Muscle of leg (tissue), 16 donors: ENCODE measurements at places on chromosomes 12 and 14. TPM values are rescaled to one million over a fixed set of nuclear protein-coding genes. Genes with fewer than 3 reads are reported as not detected.

Gene IFNG
- polyA plus RNA-seq = not detected

Gene TAS2R8
- polyA plus RNA-seq = not detected

Gene C12orf56
- 2.7 TPM for polyA plus RNA-seq

Gene TSPAN19
- polyA plus RNA-seq = not detected

Gene SIRT4
- polyA plus RNA-seq = 4.4 TPM

Gene OVCH1
- 0.06 TPM for polyA plus RNA-seq

Gene SLCO1A2
- polyA plus RNA-seq = not detected

Gene PNN
- 76.8 TPM for polyA plus RNA-seq

Gene KLRK1
- polyA plus RNA-seq = 0.11 TPM

Gene RTL1
- 58.1 TPM for polyA plus RNA-seq

Gene AQP6
- polyA plus RNA-seq = 0.12 TPM

Gene CACNA1C
- polyA plus RNA-seq = 3.2 TPM

DNA sequence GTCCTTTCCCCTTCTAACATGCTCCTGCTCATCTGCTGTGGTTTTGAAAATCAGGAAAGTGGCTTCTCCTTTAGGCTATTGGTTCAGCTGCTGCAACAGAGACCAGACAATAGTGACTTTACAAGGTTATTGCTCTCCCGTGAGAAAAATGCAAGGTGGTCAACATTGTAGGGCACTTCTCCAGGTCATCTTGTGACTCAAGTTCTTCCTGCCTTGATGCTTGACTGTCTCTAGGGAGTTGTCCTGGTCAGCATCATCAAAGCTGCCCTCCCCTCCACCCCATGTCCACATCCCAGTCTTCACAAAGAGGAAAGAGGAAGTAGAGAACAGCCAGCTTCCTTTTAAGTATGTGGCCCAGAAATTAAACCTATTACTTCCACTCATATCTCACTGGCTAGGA is 3.9 kb upstream of the TMEM63C start:
- peak; percentile 30 for DNase-seq

- DNase-seq = no peak
Measured at GRCh38 chr12:93356214-93356613, 21.5 kb upstream of the NUDT4 start.

DNA sequence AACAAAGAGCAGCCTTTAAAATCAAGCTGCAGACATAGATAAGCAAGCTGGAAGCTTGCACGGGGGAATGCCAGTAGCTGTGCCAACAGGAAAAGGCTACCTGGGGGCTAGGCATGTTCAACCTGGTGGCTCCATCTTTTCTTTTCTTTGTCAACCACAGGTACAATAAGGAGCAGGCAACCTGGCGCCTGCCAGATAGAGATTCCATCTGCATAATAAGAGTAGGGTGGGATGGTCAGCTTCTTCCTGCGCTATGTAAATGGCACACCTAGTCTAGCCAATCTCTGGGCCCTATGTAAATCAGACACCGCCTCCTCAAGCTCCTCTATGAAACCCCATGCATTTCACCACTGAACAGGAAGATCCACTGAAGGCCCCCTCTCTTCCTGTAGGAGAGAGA is 87.4 kb upstream of the PKP2 start:
- DNase-seq = no peak

- no peak for DNase-seq
Measured at GRCh38 chr14:88286309-88286708, 36.8 kb downstream of the KCNK10 start.

DNA sequence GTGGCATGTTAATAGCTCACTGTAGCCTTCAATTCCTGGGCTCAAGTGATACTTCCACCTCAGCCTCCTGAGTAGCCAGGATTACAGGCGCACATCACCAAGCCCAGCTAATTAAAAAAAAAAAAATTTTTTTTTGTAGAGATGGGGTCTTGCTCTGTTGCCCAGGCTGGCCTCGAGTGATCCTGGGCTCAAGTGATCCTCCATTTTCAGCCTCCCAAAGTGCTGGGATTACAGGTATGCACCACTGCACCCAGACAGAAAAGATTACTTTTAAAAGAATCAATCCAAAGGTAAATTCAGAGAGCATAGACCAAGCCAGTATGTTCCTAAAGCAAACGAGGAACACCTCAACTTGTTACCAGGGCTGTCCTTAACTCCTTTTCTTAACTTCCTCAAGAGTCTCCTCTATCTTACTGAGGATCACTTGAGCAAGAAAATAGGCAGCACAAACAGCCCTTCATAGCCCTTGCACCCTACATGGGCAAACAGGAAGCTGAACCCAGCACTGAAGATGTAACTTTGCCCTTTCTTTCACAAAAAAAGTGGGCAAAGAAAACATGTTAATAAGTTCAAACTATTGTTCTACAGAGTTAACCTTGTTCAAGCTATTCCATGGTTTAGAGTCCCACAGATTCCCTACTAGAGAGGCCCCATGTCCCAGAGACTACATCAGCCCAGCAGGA is 11.3 kb downstream of the CS start:
- no peak for DNase-seq

DNA sequence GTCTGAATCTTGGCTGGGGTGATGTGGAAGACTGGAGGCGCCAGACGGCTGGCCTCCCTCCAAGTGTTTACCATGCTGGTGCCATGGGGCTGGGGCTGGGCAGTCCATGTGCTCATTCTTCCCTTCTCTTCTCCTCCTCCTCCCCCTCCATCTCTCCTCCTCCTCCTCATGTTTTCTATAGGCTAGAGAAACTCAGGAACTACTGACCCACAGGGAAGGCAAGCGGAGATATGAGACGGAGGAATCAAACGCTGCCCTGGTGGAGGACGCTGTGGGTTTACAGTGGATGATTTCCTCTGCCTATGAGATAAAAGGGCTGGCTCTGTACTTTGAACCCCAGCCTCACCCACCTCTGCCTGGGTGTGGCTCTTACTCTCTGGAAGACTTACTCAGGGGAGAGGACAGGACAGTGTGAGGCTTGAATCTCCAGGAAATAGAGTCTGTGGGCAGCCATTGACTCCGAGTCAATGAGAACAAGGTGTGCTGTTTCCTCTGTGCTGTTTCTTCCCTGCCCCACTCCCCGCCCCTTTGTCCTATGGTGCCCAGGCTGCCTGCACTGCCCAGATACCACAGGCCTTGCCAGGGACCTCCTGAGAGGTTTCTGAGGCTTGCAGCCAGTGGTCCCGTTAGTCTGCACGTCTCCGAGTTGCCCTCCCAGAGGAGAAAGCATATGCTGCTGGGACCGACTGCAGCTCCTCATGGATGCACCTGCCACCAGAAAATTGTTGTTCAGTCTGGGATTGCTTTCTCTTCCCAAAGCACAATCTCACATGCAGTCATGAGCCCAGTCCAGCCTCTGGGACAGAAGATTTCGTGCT is 132.6 kb upstream of the ARHGAP5 start:
- no peak for DNase-seq

- DNase-seq = peak; percentile 65
Measured at GRCh38 chr12:76470028-76470939, 89.3 kb downstream of the OSBPL8 start.

- DNase-seq = no peak
Measured at GRCh38 chr12:51773145-51773869, 75.2 kb downstream of the FIGNL2 start.

DNA sequence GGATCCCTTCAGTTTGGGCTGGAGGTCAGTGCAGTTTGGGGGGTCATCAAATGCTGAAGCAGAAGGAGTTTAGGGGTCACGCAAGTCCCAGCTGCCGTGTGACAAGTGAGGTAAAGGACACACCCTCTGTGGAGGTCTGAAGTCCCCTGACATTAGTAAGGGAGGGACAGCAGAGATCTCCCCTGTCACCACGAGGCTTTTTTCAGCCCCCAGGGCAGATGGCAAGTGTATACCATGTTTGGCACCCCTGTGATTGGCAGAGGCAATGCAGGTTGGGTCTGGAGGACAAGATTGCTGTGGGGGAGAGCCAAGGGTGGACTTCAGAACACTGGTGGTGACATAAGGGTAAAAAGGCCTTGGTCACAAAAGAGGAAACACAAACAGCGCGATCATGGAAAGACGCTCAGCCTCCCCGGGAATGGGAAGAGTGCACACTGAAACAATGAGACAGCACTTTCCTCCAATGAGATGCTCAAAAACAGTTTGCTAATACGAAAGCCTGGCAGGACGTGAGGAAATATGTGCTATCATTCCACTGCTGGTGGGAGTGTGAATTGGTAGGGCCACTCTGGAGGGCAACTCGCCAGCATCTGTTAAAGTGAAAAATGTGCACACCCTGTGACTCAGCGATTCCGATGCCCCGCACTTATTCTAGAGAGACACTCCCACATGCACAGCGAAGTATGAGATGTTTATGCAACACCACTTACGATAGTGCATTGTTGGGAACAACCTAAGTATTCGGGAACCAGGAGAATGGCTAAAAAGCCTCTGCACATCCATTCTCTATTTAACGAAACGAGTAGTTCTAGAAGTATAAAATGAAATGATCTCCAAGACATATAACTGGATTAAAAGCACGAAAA is 14.4 kb upstream of the CD27 start:
- DNase-seq = peak; percentile 82

GRCh38 chr12:115944837-115945490 is 332.5 kb downstream of the MED13L start:
- DNase-seq = no peak

- no peak for DNase-seq
Measured at GRCh38 chr14:100623961-100624360, 36.7 kb upstream of the BEGAIN start.

DNA sequence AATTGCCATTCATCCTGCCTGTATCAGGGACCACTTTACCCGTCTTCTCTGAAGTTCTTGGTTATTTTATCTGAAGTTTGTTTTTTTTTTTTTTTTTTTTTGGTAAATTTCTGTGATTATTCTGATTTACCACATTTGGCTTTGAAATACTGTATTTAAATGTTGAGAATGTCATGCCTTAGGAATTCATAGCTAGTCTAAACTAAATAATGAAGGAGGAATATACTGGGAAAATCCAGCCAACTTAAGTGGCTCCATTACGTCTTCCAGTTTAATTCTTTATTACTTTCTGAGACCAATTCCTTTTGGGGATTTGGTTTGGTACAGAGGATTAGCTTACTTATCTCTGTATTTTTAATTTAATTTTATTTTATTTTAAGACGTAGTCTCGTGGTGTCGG is 60.3 kb upstream of the KCNMB4 start:
- no peak for DNase-seq

- DNase-seq = no peak
Measured at GRCh38 chr12:122840580-122841513, 5.6 kb downstream of the HIP1R start.

- DNase-seq = peak; percentile 97
Measured at GRCh38 chr14:74712499-74713394, at the start of the genes AREL1 and FCF1. Gene AREL1, minus strand, starts transcription at chr14:74713080. Its CDS starts 27,465 bp downstream, at chr14:74685615. Gene FCF1, plus strand, starts transcription at chr14:74713144. Its CDS starts 54 bp downstream, at chr14:74713198.

DNA sequence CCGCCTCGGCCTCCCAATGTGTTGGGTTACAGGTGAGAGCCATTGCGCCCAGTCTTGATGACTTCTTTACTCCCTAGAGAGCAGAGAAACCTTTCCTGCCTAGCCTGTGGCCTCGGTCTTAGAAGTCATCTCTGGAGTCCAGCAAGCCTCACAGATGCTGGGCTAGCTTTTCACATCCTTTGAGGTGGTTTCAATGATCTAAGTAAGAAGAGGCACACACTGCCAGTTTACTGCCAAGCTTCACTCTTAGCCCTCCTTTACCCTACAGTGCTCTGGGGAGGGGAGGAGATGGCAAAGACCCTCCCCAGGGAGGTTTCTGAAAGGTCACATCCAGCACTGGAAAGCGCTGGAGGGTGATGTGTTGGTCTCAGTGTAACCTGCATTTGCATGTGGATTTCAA is 304.8 kb downstream of the PCNX1 start:
- DNase-seq = no peak

DNA sequence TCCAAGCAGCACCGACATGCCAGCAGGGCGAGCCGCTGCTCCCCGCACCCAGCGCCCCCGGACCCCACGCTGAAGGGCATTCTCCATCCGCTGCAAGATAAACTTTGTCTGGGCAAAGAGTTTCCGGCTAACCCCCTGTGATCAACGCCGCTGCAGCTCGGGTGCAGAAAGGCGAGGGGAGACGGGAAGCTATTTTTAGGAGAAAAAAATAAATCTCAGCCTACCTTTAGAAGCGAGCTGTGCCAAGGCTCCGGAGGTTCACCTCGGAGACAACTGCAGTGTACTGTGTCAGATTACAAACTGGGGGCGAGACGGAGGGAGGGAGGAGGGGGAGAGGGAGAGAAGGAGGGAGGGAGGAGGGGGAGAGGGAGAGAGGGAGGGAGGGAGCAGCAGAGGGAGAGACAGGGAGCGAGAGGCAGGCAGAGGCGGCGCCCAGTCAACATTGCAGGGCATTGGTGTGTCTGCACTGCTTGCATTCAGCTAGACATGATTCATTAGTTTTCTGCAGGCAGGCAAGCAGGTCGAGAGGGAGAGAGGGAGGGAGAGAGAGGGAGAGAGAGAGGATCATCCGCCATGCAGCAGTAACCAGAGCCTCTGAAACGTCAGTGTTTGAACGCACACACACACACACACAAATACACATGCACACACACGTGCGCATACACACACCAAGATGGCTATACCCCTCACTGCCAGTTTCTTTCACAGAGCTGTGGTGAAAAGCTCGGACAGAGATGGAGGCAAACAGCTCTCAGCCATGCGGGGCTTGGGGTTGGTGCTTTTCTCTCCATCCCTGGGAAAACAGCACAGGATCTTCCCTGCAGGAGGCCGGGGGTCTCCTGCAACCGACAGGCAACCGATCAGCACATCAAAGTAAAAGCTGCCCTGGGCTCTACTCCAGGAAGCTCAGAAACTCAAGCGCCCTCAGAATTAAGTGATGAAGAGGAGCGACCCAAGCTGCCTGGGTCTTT is at the start of gene RIMBP2:
Gene RIMBP2 (minus strand): TSS at position 302 of the 971 bp plus-strand sequence. CDS start 237,286 bp downstream, outside the sequence.
- DNase-seq = peak; percentile 66

- peak; percentile 84 for DNase-seq
Measured at GRCh38 chr12:1559676-1560091, 34.7 kb downstream of the FBXL14 start.

DNA sequence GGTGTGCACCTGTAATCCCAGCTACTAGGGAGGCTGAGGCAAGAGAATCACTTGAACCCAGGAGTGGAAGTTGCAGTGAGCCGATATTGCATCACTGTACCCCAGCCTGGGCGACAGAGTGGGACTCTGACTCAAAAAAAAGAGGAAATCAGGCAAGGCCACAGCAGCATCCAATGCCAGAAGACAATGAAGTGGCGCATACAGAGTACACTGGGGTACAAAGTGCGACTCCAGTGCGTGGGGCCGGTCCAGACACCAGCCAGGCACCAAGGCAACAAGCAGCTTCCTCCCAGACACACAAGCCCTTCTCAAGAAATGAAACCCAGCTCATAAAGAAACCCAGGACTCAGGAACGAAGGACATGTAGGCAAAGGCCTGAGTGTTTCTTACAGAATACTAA is 28.2 kb downstream of the TTC7B start:
- no peak for DNase-seq

DNA sequence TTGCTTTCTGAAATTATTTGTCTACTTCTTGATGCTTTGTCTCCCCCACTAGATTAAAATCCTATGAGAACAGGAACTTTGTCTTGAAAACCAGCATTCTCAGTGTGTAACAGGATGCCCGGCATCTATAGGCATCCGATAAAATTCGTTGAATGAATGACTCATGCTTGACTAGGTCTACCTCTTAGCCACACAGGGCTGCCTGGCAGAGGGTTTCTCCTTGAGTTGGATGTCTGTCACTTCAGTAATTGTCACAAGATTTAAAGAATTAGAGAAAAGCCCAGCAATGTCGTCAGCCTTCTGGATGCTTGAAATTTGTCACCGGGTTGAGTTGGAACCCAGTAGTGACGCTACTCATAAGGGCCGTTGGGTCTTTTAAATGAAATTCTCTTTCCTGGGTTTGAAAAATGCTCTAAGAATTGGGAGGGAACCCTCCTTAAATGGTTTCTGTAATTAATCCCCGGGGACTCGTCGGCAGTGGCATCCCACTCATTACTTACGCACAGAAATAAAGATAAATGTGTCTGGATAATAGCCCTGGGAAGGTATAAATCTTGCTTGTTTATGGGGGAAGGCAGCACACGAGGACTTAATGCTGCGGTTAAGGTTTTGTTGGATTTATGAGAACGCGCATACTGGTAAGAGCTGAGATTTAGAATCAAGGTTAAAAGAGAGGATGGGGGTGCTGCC is 194.1 kb downstream of the AACS start:
- DNase-seq = no peak
